Stimulated activated CD8-positive, alpha-beta memory T cell treated with anti-CD3 and anti-CD28 coated beads, Interleukin-4, amount 100 ng/mL, for 4 hours (primary cell): ENCODE measurements at places on chromosomes 5 and 9.

GRCh38 chr9:134049236-134049635, 18.6 kb downstream of the BRD3 start:
- no peak for DNase-seq

GRCh38 chr5:110463106-110463505, 263.4 kb downstream of the TMEM232 start:
- no peak for DNase-seq

- no peak for DNase-seq
Measured at GRCh38 chr5:55066277-55066676, 36.2 kb upstream of the GZMA start.

DNA sequence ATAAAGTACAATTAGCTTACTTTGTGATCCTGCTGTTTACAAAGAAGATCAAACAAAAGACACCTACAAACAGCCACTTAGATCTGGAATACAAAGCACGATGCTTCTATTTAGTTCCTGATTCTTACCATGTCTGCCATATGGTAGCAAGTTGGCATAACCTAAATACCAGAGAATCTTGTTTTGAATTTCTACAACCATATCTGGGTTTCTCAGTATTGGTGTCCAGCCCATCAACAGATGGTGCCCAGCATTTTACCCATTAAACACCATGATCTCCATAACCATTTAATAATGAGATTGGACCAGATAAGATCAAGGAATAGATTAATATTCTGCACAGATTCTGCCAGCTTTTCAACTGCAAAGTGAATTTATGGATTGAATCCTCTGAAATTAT, 29.8 kb downstream of the SLC24A2 start:
- DNase-seq, result no peak

- DNase-seq, result no peak
Measured at GRCh38 chr5:107231191-107231590, 439.5 kb downstream of the EFNA5 start.

- no peak for DNase-seq
Measured at GRCh38 chr5:65625743-65626142, 916 bp downstream of the SHLD3 start.

- no peak for DNase-seq
Measured at GRCh38 chr5:56409331-56410190, 176.4 kb upstream of the ANKRD55 start.

DNA sequence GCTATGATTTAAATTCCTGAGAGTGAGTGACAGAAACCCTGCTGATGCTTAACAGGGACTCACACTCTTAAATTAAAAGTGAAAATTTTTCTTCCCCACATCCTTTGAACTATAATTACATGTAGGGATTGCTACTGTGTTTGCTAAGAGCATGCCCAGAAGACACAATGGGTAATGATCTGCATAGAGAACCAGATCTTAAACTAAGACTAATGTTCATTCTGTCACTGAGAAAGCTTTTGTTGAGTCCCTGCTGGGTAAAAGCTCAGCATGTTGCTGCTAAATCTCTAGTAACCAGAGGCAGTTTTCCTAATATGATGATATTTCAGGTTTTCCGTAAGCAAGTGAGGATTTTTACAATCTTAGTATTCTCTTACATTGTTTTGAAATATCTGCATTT, 424.8 kb upstream of the SMC2 start:
- no peak for DNase-seq

DNA sequence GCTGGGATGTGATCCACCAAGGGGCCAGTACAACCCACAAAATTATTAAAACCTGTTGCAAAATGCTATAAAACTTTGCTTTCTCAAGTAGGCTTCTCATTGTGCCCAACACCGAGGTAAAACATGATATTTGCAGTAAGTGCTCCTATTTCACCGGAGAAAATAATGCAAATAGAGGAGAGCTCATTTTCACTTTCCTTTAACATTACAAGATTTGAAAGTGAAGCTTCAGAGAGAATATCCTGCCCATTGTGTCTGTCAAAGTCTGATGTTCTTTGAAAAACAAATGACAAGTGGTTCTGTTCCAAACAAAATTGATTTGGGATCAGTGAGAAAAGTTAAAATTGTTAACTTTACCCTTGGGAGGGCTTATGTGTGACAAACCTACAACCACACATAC, 287.1 kb downstream of the KCNN2 start:
- DNase-seq, result no peak

DNA sequence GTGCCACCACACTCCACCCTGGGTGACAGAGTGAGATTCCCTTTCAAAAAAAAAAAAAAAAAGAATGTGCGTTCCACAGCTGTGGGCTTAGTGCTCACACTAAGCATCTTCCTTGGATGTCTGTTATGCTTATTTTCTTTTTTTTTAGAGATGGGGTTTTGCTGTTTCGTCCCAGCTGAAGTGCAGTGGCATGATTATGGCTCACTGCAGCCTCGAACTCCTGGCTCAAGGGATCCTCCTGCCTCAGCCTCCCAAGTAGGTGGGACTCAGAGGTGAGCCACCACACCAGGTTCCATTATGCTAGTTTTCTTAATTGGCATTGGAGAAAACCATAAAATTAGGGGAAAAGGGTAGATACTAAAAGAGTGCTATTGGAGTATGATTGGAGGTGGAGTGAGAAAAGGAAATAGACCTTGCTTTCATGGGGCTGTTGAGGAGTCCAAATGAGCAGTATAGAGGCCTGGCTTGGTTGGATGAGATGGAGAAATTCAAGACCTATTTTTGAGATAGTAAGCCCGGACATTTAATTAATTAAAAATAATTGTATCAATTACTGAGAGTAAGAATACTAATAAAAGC, 978 bp upstream of the BRD3OS start:
- no peak for DNase-seq

- DNase-seq, result no peak
Measured at GRCh38 chr9:92176068-92176799, 61.0 kb upstream of the SPTLC1 start.

DNA sequence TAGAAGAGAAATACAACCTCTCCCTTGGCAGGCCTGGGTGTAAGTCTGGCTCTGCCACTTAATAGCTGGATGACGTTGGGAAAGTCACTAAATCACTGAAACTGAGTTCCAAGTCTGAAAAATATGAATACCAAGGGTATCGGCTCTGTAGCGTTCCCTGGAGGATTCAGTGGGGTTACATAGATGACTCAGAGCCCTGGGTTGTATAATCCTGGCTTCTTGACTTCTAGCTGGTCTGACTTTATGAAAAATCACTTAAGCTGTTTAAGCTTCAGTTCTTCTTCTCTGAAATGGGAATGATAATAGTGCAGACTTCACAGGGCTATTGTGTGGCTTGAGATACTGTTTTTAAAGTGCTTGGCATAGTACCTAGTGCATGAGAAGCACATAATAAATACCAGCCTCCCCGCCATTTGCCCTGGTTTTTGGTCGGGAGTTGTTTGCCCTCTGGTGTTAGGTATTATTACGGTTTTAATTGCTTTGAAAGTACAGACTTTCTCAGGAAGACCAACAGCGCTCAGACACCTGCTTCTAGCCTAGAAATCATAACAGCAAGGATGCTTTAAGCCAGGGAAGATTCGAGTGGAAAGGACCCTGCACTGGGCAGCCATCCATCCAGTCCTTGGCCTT, 43.0 kb downstream of the CYFIP2 start:
- no peak for DNase-seq
